ENCODE measurements at places on chromosomes 2 and 18.

DNA sequence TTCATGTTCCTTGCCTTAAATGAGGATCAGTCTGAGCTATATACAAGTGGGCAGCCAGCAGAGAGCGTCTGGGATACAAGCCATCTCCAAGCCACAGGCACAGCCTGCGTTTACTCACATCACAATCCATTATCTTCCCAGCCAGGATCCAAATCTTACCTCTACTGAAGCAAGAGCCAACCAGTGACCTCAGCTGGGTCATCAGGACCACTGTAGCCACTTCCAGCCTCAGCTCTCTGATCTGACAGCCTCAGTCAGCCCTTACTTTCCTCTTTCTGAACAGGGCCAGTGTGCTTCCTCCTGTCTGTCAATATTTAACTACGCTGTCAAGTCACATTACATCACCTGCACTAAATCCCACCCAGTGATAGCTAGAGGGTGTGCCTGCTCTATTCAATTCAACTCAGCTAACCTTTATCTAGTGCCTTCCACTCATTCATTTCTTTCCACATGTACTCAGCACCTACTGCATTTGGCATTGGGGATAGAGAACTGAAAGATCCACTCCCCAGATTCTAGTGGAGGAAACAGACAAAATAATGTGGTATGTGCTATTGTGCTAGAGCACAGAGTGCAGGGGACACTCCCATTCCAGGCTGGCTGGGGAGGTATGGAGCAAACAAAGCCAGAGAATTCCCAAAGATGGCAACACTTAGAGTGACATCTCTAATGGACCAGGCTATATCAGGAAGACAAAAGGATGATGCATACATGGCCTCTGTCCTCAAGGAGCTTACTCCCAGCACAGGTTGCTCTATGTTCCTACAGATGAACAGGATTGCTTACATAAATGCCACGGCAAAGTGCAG lies 146.5 kb downstream of the NCKAP5 start:
- no peak for DNase-seq

- DNase-seq: no peak
These were observed 564 bp downstream of the LPIN2 start for GRCh38 chr18:3012136-3013023.

DNA sequence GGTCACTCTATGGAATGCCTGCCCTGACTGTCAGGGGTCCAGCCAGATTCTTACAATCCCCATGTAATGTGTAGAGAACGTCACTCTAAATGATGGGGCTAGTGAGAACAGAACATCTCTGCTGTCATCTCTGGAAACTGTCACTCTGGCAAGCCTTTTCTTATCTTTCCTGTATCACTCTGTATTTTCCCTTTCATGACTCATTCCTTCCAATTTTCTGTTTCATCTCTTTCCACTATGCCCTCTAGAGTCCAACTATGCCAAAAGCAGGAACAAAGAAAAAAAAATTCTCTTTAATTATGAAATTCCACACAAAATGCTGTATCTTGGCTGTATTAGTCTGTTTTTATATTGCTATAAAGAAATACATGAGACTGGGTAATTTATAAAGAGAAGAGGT lies 608.8 kb downstream of the ADCYAP1 start:
- DNase-seq: no peak

DNA sequence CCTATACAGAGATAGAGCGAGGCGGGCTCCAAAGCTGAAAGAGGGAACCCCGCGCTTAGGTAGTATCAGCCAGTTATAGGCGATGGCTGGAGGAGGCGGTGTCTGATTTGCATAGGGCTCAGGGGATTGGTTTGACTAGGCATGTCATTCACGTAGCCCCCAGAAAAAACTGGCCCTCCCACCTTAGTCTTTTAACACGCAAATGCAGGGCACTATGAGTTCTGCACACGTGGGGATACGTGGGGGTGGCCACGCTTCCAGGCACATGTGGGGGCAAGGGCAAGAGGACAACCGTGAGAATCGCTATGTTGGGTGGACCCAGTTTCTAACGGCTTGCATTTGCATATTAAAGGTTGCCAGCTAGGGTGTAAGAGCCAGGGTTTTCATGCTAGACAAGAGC lies 56.7 kb upstream of the MSTN start:
- DNase-seq: no peak

All from stimulated activated CD8-positive, alpha-beta memory T cell treated with anti-CD3 and anti-CD28 coated beads, Interleukin-4, amount 100 ng/mL, for 1 hour (primary cell).